ENCODE measurements at places on chromosomes 16 and 17. TPM values are rescaled to one million over a fixed set of nuclear protein-coding genes. Genes with fewer than 3 reads are reported as not detected.

GRCh38 chr17:72122765-72123529 is 2.1 kb downstream of the SOX9 start:
- peak; percentile 52 for DNase-seq

- DNase-seq = no peak
Measured at GRCh38 chr16:84699147-84699711, 571 bp upstream of the USP10 start.

DNA sequence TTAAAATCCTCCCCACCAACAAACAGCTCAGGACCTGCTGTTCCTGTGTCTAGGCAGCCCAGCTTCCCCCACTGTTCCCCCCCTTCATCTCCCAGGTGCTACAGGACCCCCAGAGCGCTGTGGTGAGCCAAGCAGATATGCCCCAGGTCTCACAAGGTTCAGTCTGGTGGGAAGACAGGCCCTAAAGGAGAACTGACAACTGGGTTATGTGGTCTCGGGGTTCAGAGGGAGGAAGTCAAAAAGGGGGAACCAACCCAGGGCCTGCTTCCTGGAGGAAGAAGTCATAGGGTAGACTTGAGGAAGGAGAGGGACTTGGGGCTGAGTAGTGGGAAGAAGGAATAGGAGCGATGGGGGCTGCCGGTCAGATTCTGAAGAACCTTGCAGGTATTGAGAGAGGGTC is 2.6 kb downstream of the RIPOR1 start:
- DNase-seq = no peak

- no peak for DNase-seq
Measured at GRCh38 chr17:42061646-42062487, 11.5 kb upstream of the C17orf113 start.

Gene TBC1D3L
- 13.2 TPM for total RNA-seq

Gene SPEM3
- total RNA-seq = not detected

All from dorsolateral prefrontal cortex (tissue), 122 donors.